Activated T-cell treated with anti-CD3 and anti-CD28 coated beads for 24 hours (primary cell): ENCODE measurements at places on chromosomes 5 and 9.

GRCh38 chr5:62653001-62653863, 74.6 kb downstream of the LRRC70 start:
- no peak for DNase-seq

GRCh38 chr5:72630081-72630480, 122.9 kb upstream of the ZNF366 start:
- no peak for DNase-seq

- DNase-seq, result no peak
Observed at GRCh38 chr5:43270645-43271044, 42.6 kb downstream of the HMGCS1 start.

DNA sequence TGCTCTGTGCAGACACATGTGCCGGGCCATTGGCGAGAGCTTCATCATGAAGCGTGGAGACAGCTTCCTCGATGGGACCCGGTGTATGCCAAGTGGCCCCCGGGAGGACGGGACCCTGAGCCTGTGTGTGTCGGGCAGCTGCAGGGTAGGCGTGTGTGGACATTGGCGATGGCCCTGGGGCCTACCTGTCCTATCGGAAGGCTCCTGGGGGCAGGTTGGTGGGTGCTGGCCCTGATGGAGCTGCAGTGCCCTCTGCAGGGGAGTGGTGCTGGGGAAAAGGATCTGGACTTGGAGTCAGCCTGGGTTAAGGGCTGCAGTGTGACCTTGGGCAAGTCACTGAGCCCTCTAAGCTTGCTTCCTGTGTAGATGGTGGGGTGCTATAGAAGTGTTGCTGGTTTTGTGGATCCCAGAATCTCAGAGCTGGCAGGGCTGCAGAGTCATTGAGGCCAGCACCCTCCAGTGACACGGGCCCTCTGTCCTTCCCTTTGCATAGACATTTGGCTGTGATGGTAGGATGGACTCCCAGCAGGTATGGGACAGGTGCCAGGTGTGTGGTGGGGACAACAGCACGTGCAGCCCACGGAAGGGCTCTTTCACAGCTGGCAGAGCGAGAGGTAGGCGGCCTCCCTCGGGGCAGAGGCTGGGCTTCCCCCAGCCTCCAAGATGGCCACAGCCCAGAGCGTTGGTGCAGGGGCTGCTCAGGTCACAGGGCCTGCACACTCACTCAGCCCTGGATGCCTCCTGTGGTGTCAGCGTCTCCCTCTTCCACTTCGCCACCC, 15.8 kb downstream of the ADAMTS13 start:
- no peak for DNase-seq

DNA sequence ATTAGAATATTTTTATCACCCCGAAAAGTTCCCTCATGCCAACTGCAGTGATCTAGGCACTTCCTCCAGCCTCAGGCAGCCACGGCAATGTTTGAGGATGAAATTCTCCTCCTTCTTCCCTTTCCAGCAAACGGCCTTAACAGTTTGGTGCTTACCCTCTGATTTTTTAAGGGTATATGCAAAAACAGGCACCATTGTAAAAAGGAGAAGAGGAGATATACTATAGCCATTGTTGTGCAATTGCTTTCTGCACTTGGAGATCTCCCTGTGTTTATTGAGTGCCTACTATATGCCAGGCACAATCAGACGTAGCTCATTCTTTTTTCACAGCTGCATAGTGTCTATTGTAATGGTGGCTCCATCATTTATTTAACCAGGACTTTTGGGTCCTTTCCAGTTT, 29.4 kb downstream of the GSN start:
- no peak for DNase-seq
